ENCODE measurements at places on chromosomes 6 and 20.

GRCh38 chr20:60453388-60454246, 495.4 kb downstream of the CDH26 start:
- no peak overlapping the region for H3K4me3 ChIP-seq
- H3K36me3 ChIP-seq, result no peaks in the 10 kb centered on the region
- DNase-seq, result no peak
- peaks cover 11% of the 10 kb centered on the region for H3K27me3 ChIP-seq
- no peak overlapping the region for H3K27ac ChIP-seq

- no peaks in the 10 kb centered on the region for H3K4me1 ChIP-seq
- DNase-seq, result no peak
- H3K36me3 ChIP-seq, result no peaks in the 10 kb centered on the region
- peaks cover 7% of the 10 kb centered on the region for H3K27me3 ChIP-seq
- no peak overlapping the region for H3K4me3 ChIP-seq
- H3K27ac ChIP-seq, result no peak overlapping the region
These were observed 30.3 kb upstream of the RCAN2 start for GRCh38 chr6:46521464-46521971.

- no peaks in the 10 kb centered on the region for H3K4me1 ChIP-seq
- H3K36me3 ChIP-seq, result no peaks in the 10 kb centered on the region
These were observed 14.6 kb upstream of the AARS2 start for GRCh38 chr6:44327760-44328159.

DNA sequence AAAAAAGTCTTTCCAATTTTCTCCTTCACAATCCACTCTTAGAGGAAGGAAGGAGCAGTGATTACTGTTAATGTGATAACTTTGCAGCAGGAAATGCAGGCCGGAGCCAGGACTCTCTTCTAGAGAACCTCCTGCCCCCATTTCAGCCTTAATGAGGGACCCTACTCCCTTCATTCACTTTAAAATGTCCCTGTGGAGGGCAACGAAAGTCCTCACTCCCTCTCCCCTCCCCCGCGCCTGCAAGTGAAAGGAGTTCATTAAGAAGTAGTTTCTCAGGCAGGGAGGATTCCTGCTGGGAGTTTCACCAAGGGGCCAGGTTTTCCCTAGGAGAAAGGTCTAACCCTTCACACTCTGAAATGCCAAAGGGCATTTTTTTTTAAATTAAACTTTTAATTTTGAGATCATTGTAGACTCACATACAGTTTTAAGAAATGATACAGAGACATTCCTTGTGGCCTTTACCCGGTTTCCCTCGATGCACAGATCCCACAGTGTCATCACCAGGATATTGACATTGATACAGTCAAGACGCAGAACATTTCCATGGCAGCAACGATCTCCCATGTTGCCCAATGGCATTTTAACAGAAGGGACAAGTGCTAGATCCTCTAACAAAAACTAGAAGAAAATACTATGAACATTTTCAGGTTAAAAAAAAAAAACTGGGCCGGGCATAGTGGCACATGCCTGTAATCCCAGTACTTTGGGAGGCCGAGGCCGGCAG, 6.8 kb upstream of the COMMD7 start:
- H3K4me3 ChIP-seq, result no peak overlapping the region
- no peaks in the 10 kb centered on the region for H3K27me3 ChIP-seq
- no peaks in the 10 kb centered on the region for H3K4me1 ChIP-seq
- H3K27ac ChIP-seq, result no peak overlapping the region

DNA sequence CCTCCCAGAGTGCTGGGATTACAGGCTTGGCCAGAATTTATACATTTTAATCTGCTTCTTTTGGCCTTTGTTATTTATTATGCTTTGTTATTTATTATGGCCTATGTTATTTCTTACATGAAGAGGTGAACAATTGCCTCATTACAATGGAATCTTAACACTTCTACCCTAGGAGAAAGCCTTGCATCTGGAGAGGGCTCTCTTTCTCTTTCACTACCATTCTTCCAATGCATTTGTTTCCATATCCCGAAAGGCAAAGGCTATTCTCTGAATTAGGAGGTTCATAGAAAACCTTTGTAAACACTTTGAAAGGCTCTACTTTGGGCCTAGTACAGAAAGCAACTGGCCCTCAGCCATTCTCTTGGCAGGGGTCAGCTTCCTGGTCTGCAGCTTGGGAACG, 19.9 kb upstream of the DEK start:
- no peak overlapping the region for H3K27ac ChIP-seq
- no peaks in the 10 kb centered on the region for H3K4me1 ChIP-seq
- DNase-seq, result no peak
- H3K4me3 ChIP-seq, result no peak overlapping the region
- H3K27me3 ChIP-seq, result peaks cover 34% of the 10 kb centered on the region

DNA sequence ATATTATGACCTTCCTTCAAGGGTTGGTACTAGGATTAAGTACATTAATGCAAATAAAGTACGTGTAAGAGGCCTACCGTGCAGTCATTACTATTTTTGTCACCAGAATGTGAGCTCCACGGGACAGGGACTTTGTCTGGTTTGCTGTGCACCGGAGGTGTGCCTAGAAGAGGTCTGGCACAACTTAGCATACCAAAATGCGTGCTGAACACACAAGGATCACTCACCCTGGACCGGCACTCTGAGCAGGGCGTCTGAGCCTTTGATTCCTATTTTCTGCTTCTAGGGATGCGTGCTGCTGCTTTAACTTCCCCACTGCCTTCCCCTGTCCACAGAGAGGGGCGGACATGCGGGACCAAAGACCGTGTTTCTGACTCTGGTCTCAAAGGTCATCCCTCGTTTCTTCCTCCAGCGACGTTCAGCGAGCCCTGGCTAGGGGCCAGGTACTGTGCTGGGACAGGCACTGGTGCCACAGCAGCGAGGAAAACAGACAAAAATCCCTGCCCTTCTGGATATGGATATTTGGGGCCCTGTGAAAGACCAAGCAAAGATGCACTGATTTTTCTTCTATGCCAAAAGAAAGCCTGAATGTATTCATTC, 222.7 kb downstream of the BMP7 start:
- H3K4me1 ChIP-seq, result no peaks in the 10 kb centered on the region
- DNase-seq, result no peak
- peaks cover 11% of the 10 kb centered on the region for H3K27me3 ChIP-seq

All from naive thymus-derived CD8-positive, alpha-beta T cell (primary cell).